ENCODE measurements at places on chromosomes 2 and 18.

- no peak for DNase-seq
These were observed 710 bp downstream of the DUSP19 start for GRCh38 chr2:183079139-183079775.

DNA sequence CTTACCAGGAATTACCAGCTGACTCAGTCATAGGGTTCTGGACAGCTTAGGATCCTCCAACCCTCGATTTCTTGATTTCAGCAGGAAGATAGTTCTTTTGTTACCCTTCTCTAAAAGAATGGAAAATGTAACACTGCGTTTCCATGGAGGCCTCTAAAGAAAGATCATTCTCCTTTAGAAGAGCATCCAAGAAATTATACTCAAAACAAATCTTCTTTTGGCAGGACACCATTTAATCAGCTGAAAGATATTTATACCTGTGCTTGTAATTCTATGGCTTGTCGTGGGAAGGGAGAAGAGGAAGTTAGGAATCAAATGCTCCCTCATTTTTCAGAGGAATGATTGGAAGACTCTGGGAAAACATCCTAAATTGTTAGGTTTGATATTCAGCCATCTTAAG lies 130.5 kb downstream of the RAB3GAP1 start:
- DNase-seq: no peak

DNA sequence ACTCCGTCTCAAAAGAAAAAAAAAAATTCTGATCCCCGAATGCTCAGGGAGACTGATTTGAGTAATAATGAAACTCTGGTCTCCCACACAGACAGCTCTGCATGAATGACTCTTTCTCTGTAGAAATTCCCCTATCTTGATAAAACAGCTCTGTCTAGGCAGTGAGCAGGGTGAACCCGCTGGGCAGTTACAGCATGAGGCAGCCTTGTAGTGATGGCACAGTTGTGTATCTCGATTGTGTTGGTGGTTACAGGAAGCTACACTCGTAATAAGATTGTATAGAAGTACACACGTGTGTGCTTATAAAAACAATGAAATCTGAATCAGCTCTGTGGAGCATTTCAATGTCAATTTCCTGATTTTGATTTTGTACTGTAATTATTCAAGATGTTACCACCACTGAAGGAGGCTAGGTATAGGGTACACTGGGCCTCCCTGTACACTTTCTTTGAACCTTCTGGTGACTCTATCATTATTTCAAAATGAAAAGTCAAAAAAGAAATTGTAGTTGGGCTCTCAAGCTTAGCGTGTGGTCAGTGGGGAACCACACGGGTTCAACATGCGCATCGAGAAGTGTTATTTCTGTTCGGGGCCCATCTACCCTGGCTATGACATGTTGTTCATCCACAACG lies 34.9 kb upstream of the ATP8B1 start:
- peak; percentile 89 for DNase-seq

DNA sequence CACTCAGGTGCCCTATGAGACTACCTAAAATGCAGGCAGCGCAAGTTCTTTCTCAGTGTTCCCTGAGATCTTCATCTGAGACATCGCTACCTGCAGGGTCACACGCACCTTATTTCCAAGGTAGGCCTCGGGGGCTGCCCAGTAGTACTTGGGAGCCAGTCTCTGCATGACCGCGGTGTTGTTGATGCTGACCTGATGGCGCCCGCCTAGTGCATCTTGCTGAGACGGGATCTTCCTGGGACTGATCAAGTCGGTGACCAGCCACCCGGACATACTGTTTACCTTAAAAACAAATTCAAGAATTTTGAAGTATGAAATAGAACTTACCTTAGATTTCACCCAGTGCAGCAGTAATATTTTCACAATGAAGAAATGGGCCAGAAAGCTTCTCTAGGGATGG lies 80.1 kb downstream of the LAMA1 start:
- DNase-seq: no peak

GRCh38 chr2:68715353-68716041 lies 19.1 kb upstream of the ARHGAP25 start:
- peak; percentile 66 for DNase-seq

DNA sequence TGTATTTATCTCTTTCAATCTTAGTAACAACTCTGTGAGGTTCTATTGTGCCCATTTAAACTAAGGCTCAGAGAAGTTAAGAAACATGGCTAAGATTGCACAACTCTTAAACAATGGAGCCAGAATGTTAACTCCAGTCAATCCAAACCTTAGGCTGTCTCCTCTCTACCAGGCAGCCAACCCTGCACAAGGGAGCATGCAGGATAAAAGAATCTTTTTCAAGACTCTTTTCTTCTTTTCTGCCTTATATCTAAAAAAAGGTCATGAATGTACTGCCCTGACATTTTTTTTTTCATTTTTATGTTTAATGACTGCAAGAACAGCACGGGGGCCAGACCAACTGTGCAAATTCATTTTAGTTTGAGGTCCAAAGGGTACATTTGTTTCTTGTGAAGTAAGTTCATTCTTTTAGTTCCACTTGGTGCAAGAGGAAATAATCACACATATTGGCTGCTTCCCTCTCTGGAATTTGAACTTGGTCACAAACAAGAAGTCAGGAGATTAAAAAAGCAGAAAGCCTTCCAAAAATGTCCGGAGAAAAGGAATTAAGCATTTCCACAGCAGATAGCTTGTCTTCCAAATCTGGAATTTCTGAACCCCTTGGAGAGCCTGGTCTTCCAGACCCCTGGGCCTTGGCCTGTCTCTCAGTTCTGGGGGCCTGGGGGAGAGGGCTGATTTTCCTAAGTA lies 96.0 kb upstream of the RIOK3 start:
- no peak for DNase-seq

DNA sequence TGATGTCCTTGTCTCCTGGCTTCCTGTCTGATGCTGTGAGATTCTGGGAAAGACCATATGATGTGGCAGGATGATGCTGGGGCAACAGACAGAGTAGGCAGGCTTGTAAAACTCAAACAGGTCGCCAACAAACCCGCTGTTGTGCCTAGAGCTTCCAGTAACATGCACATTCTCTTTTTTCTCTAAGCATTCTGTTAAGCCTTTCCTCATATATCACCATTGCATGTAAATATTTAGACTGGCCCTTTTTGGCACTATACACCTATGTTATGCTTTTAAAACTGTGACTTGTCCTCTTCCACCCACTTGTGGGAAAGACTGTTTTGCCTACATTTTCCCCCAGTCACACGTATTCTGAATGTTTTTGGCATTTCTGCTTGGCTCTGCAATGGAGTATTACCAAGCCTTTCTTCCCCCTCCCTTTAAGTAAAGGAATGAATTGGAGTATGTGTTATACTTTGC lies 250.4 kb upstream of the TANK start:
- DNase-seq: no peak

DNA sequence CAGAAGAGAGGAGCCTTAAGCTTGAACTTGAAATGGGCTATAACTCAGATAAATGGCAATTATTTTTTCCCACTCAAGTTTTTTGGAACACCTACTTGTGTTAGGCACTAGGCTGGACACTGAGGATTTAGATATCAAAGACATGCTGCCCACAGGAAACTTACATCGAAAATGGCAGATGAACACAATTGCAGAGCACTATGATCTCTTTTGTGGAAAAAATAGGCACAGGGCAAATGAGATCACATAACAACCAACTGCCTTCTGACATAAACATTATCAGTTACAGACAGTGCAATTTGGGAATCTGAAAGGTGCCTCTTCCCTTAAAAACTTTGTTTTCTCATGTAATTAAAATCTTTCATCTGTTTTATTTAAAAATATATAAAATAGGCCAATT lies 3.8 kb upstream of the IRS1 start:
- DNase-seq: no peak

DNA sequence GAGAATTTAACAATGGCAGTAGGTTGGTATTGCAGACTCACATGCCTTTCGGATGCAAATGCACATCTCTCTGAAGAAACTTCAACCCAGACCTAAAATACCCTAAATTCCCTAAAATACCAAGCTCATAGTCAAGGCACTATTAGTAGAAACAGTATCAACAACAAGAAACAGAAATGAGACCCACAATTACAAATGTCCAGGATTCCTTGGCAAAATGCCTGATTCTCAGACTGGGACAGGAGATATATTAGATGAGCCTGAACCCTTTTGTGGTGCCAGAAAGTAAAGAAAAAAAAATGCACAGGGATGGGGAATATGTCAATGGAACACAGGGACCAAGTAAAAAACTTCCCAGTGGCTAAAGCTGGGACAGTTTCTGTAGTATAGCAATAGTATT lies 77.2 kb downstream of the NAT8 start:
- no peak for DNase-seq

DNA sequence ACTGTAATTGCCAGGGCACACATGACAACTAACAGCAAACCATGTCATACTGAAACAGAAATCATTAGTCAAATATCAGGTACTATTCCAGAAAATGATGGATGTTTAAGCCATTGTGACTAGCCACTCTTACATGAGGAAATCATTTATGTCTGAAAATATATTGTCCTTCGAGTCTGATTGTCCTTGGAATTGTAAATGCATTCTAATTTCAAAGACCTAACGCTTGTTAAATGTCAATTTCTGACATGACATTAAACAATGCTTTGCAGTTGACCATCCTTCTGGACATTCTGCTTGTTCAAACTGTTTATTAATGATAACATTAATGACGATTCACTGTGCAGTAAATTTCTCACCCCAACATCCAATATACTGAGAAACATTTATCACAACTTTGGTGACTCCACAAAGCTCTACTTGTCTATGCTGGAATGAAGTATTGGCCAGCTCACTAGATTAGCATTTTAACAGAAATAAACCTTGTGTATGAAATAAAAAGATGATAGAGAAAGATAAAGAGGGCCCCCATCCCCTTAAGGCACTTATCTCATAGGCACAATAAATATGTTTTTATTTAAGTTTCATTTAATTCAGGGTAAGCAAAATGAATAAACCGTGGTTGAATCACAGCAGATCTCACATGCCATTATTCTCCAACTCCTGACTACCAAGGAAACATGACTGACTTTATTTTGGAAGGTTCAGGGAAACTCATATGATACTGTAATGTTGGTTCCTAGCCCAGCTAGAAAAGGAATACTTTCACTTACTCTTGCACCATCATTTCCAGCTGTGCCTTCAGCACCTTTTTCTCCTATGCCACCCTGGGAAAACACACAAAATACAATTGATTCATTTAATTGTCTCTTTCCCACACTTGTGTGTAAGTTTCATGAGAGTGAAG lies 82.3 kb downstream of the COL3A1 start:
- no peak for DNase-seq

DNA sequence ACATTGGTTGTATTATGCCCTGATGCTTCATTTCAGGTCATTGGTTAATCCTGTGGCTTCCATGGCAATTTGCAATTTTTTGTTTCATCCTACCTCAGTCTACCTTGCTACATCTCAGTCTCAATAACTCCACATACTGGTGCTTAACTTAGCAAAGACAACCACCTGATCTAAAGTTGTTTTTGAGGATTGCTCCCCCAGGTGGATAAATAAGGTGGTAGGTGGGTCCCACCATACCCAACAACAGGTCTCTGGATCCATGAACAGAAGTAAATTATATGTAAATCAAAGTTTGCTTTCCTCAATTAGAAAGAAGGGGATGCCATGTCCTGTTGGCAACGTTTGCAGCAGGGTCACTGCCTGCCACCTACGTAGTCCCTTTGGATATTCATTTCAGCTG lies 7.0 kb downstream of the XIRP2 start:
- DNase-seq: no peak

DNA sequence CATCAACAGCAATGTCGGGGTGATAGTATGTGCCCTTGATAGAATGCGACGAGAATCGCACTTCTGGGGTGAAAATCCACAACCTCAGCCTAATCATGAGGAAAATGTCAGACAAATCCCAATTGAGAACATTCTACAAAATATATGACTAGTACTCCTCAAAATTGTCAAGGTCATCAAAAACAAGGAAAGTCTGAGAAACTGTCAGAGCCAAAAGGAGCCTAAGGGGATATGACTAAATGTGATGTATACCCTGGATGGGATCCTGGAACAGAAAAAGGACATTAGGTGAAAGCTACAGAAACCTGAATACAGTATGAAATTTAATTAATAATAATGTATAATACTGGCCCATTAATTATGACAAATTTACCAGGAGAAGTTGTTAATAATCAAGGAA lies 7.6 kb upstream of the CACNB4 start:
- no peak for DNase-seq

DNA sequence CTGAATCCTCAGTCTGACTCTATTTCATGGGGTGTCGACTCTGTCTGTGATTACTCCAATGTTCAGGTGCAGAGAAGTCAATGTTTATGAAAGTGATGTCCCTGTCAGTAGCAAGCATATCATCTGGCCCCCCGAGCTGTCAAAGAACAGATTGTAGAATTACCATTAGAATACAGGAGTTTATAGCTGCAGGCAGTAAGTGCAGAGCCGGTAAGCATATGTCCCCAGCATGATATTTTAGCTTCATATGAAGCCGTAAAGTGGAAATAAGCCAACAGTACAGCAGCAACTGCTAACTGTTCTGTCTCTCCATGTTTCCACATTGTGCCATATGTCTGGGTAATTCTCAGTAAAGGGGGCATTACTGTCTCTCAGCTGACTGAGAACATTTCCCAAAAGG lies 541.8 kb downstream of the SOX11 start:
- no peak for DNase-seq

DNA sequence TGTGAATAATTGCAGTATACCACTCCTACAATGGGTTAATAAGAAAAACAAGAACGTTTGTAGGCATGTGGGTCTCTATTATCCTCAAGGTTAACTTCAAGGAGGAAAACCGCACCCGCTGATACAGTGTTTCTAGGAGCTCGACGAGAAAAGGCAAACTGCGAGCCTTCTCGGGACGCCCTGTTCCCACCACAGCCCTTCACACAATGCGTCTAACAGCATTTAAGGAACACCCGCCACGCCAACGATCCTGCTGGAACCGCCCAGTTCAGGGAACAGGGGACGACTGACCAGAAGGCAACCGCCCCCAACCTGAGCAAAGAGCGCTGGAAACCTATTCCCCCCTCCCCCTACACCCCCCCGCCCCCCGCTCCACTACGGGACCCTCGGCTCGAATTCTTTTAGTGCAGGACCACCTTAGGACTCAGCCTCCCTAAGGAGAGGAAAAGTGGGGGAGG lies 710 bp upstream of the TMSB10 start:
- peak; percentile 47 for DNase-seq

DNA sequence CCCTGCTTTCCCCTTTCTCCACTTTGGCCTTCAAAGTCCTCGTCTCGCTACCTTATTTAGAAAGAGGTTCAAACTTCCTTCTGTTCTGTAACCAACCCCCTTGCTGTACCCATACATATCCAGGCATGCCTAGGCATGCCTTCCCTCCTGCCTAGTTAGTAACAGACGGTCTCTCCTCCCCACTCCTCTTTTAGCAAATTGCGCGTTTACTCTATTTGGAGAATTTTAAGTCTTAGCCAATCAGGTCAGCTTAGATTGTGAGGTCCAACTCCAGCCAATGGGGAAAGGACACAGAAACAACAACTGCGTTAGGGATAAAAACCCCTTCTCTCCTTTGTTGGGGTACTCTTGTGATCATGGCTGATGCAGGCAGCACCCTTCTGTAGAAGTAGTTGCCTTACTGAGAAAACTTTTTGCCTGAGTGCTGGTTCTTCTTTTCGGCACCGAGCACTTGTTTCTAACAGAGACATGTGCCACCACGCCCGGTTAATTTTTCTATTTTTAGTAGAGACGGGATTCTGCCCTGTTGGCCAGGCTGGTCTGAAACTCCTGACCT lies 85.9 kb upstream of the FOXI3 start:
- DNase-seq: no peak

GRCh38 chr2:172986040-172986439 lies 89.6 kb upstream of the MAP3K20 start:
- peak; percentile 22 for DNase-seq

- DNase-seq: no peak
These were observed 13.9 kb downstream of the ADAM23 start for GRCh38 chr2:206457188-206457634.

GRCh38 chr2:124027182-124027581 lies 2.1 kb downstream of the CNTNAP5 start:
- DNase-seq: peak; percentile 25
